ENCODE measurements at places on chromosomes 5 and 9.

GRCh38 chr5:173642895-173643481 lies 26.5 kb upstream of the BOD1 start:
- H3K4me1 ChIP-seq = no peaks in the 10 kb centered on the region
- no peaks in the 10 kb centered on the region for H3K36me3 ChIP-seq
- H3K4me3 ChIP-seq = no peak overlapping the region
- H3K27ac ChIP-seq = no peak overlapping the region
- H3K27me3 ChIP-seq = peaks cover 4% of the 10 kb centered on the region

DNA sequence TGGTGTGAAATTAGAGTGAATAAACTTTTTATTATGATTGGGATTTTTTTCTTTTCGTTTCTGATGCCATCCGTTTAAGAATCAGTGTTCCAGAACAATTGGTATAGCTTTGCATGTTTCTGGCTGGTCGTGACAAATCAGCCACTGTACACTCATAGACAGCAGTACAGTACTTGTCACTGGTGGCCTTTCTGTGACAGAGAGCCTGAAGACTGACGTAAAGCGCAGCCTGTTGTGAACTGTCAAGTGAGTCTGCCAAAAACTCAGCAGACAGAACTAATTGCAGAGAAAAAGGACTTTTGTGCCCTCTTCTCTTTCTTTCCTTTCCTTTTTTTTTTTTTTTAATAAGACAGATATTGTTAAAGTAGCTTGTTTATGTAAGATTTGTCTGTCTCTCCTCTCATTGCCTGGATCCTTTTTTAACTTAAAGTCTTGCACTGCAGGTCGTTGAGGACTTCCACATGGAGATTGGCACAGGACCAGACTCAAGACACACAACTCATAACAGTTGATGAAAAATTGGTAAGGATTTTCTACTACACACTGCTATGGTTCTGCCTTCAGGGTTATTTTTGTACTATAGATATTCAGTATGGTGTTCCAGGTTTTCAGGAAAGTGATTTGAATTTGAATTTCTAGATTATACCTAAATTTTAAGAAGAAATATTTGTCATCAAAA lies 42.7 kb downstream of the NDUFS4 start:
- no peak for DNase-seq
- H3K4me3 ChIP-seq = no peak overlapping the region
- no peaks in the 10 kb centered on the region for H3K27me3 ChIP-seq
- no peak overlapping the region for H3K27ac ChIP-seq

GRCh38 chr5:106397700-106398099 lies 1273.0 kb downstream of the EFNA5 start:
- no peak overlapping the region for H3K27ac ChIP-seq
- no peaks in the 10 kb centered on the region for H3K27me3 ChIP-seq
- H3K4me3 ChIP-seq = no peak overlapping the region

DNA sequence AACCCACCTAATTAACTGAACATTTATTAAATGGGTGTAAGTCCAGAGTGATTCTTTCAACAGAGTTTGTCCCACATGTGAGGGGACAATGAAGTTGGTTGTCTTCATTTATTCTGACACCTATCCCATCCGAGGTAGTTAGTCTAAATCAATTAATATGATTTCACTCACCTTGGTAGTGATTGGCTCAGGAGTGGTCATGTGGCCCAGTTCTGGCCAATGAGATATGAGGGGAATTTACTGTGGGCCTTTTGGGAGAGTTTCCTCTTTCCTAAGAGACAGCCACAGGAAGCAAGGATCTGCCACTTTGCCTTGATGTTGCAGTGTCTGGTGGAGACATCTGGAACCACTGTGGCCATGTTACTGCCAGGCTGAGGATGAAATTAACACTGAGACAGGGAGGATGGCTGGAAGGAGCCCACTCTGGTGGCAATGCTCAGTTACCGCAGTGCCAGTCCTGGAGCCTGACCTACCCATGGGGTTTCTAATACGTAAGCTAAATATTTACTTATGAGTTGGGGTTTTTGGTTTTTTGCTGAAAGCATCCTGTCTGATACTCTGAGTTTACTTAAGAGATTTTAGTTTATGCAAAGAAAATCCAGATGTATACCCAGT lies 118.6 kb downstream of the FGF18 start:
- peaks cover 9% of the 10 kb centered on the region for H3K27me3 ChIP-seq
- no peaks in the 10 kb centered on the region for H3K4me1 ChIP-seq
- DNase-seq = no peak
- H3K36me3 ChIP-seq = no peaks in the 10 kb centered on the region

GRCh38 chr9:73845954-73846690 lies 651.0 kb upstream of the RORB start:
- no peaks in the 10 kb centered on the region for H3K4me1 ChIP-seq
- DNase-seq = no peak

- H3K36me3 ChIP-seq = peaks cover 10% of the 10 kb centered on the region
- no peak for DNase-seq
- H3K4me1 ChIP-seq = peaks cover 74% of the 10 kb centered on the region
- H3K27ac ChIP-seq = peak overlapping the region; percentile 8
- peaks cover 6% of the 10 kb centered on the region for H3K27me3 ChIP-seq
Measured at GRCh38 chr5:68380078-68380477, 164.5 kb downstream of the PIK3R1 start.

- no peaks in the 10 kb centered on the region for H3K36me3 ChIP-seq
- H3K4me1 ChIP-seq = no peaks in the 10 kb centered on the region
- H3K27ac ChIP-seq = no peak overlapping the region
- H3K4me3 ChIP-seq = no peak overlapping the region
Measured at GRCh38 chr5:180153991-180154390, 55.0 kb downstream of the RASGEF1C start.

GRCh38 chr5:73996151-73996755 lies 370.3 kb downstream of the ARHGEF28 start:
- H3K36me3 ChIP-seq = no peaks in the 10 kb centered on the region
- H3K27ac ChIP-seq = no peak overlapping the region
- H3K4me3 ChIP-seq = no peak overlapping the region

GRCh38 chr5:56759521-56760216 lies 55.7 kb upstream of the MAP3K1 start:
- DNase-seq = no peak
- H3K27ac ChIP-seq = no peak overlapping the region

DNA sequence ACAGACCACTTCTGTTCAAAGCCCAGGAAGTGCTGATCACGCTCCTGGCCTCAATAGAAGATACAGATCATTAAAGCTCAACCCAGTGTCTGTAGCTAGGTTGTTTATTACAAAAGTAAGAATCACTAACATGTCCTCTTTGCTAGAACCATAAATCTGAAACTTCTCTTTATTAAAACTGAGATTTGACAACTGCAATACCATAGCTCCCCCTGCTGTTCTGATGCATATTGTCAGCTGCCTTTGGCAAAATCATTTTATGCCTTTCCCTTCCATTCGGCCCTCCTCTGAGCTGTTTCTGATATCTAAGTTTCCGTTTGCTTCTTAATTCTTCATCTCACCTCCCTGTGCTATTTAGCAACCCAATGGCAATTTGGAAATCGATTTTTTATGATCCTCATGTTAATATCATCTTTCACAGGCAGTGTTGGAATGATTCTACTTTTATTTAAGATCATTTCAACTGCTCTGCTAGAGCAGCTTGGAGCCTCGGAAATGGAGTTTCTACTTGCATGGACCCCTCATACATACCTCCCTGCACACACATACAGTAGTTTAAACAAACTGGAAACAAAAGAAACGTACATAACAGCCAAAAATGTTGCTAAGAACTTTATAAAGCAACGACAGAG lies 998.8 kb downstream of the MAT2B start:
- no peak overlapping the region for H3K27ac ChIP-seq
- H3K4me1 ChIP-seq = no peaks in the 10 kb centered on the region
- H3K27me3 ChIP-seq = no peaks in the 10 kb centered on the region

GRCh38 chr5:173420108-173420507 lies 91.9 kb upstream of the STC2 start:
- H3K4me1 ChIP-seq = no peaks in the 10 kb centered on the region
- no peaks in the 10 kb centered on the region for H3K36me3 ChIP-seq
- no peak overlapping the region for H3K27ac ChIP-seq
- no peak overlapping the region for H3K4me3 ChIP-seq

- H3K27me3 ChIP-seq = peaks cover 19% of the 10 kb centered on the region
- H3K36me3 ChIP-seq = no peaks in the 10 kb centered on the region
- no peak overlapping the region for H3K4me3 ChIP-seq
- DNase-seq = no peak
Measured at GRCh38 chr5:76166886-76167576, 83.8 kb downstream of the SV2C start.

- H3K27me3 ChIP-seq = no peaks in the 10 kb centered on the region
- H3K4me1 ChIP-seq = peaks cover 47% of the 10 kb centered on the region
- H3K4me3 ChIP-seq = no peak overlapping the region
- peaks cover 43% of the 10 kb centered on the region for H3K36me3 ChIP-seq
Measured at GRCh38 chr5:80229902-80230255, 26.0 kb downstream of the SERINC5 start.

- H3K4me3 ChIP-seq = no peak overlapping the region
- no peaks in the 10 kb centered on the region for H3K36me3 ChIP-seq
- H3K27me3 ChIP-seq = no peaks in the 10 kb centered on the region
- H3K27ac ChIP-seq = no peak overlapping the region
- H3K4me1 ChIP-seq = no peaks in the 10 kb centered on the region
Measured at GRCh38 chr5:171647043-171647903, 138.3 kb upstream of the SMIM23 start.

GRCh38 chr5:59555596-59555995 lies 337.9 kb downstream of the PDE4D start:
- no peak overlapping the region for H3K27ac ChIP-seq
- H3K4me3 ChIP-seq = no peak overlapping the region
- DNase-seq = no peak

- peaks cover 2% of the 10 kb centered on the region for H3K27me3 ChIP-seq
- no peaks in the 10 kb centered on the region for H3K4me1 ChIP-seq
- DNase-seq = no peak
Measured at GRCh38 chr5:177100714-177101121, 14.0 kb downstream of the FGFR4 start.

DNA sequence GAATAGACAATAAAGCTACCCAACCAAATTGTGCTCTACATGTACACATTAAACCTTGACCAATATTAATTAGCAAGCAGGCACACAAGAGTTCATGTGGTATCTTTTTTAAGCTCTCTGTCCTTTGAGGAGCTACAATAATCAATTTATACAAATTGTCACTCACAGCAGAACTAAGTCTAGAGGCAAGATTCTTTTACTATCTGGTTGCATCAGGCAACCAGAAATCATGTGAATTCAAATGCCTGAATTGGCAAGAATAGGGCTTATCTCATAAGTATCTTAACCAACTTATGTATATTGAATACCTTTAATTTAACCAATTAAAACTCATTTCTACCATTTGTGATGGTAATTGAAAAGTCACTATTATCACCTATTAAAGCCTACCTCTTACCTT lies 145.5 kb upstream of the HAPLN1 start:
- H3K36me3 ChIP-seq = no peaks in the 10 kb centered on the region
- H3K4me1 ChIP-seq = no peaks in the 10 kb centered on the region
- no peak for DNase-seq

GRCh38 chr5:123088031-123088805 lies 823 bp upstream of the PRDM6 start:
- H3K27ac ChIP-seq = peak overlapping the region; percentile 21
- no peak for DNase-seq
- peak overlapping the region; percentile 71 for H3K4me3 ChIP-seq
- peaks cover 80% of the 10 kb centered on the region for H3K27me3 ChIP-seq
- no peaks in the 10 kb centered on the region for H3K36me3 ChIP-seq

GRCh38 chr9:122197426-122197825 lies 31.3 kb downstream of the LHX6 start:
- H3K27ac ChIP-seq = no peak overlapping the region
- DNase-seq = no peak
- peaks cover 3% of the 10 kb centered on the region for H3K27me3 ChIP-seq

Measured in T-helper 2 cell treated with Interferon-gamma antibody and Interleukin-4, amounts not matched to agents 5 μg/mL and 100 μg/mL, for 36 hours (primary cell).